GF-D8 (cell line): ENCODE measurements at places on chromosomes 4 and X.

DNA sequence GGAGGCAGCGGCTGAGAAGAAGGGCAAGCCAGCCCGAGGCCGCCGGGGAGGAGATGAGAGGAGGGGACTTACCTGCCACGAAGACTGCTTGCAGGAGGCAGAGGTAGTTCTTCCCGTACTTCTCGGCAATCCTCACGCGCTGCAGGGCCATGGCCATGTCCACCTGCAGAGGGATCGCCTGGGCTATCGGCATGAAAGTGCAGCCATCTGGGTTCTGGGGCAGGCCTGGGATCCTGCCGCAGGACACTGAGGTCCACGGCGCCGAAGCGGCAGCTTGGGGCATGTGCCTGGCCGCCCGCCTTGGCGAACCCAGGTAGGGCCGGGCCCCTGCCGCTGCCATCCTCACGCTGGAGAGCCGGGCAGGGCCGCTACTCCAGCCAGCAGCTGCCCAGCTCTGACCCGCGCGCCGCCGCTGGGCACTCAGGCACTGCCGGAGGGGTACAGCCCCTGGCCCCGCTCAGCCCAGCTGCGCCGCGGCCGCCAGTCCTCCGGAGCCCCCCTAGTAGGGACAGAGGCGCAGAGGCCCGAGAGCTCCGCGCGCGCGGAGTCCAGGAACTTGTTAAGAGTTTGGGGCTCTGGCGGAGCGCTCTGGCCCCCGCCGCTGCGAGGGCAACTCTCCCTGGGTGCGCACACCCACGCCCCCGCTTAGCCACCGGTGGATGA lies 16.0 kb downstream of the MCF2 start:
- no peak for DNase-seq

DNA sequence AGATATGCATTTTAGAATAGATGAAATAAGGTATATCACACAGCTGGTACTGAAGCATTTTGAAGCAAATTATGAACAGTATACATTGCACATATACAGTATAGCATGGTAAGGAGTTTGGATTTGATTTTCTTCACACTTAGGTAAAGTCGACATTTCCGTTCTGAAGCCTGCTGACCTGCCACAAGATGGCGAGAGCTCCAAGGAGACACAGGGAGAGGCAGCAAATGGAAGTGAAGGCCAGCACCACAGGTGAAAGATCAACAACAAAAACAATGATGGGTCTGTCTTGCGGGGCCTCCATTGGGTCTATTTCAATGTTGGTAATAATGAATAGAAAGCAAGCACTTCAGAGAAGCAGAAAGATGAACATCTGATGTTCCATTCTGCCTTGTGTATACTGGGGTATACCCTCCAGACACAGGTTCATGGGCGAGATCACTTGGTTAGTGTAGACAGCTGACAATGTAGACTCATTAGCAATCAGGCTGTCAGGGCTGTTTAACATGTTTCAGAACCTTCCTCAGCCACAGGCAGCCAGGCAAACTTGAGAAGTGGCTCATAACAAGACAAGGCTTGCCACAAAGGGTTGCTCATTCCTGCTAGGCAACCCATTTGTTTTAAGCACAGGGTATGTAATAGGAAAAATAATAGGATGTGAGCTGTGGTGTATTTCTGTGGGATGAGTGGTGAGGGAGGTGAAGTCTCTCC lies 21.4 kb upstream of the NOX1 start:
- DNase-seq, result no peak

- DNase-seq, result no peak
Measured at GRCh38 chr4:128444544-128445302, 157.1 kb upstream of the PGRMC2 start.

DNA sequence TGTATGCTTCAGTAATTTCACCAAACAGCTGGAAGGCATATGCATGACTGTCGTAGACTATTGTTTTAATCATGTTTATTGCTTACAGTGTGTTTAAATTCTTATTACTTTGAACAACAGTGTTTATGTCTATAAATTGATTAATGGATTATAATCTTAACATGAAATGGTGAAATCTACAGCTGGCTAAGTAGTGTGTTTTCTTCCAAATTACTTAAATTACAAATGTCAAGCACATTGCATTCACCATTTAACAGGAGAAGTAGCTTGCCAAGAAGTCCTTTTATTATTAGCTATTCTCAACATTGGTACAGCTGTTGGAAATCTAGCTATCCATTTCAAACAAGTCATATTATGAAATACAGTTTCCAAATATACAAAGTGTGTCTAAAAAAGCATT lies 849.3 kb upstream of the PCDH10 start:
- DNase-seq, result no peak

DNA sequence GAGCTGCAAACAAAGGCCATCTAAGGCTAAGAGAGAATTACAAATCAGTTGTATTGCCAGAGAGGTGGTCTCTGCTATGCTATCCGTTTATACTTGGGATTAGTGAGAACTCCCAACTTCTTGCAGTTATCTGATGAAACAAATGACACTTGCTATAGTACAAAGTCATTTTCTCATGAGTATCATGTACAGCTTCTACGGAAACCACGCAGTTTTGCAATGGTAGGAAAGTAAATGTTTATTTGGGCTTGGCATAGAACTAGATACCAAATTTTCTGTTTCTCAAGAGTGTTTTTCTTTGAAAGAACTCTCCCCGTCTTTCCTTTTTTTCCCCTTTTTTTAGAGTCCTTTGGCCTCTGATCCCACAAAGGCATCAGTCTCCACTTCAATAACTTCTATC lies 128.2 kb upstream of the ENPEP start:
- DNase-seq, result no peak

GRCh38 chr4:176883108-176883550 lies 90.4 kb upstream of the VEGFC start:
- DNase-seq, result no peak
